ENCODE measurements at places on chromosomes 7 and 10.

DNA sequence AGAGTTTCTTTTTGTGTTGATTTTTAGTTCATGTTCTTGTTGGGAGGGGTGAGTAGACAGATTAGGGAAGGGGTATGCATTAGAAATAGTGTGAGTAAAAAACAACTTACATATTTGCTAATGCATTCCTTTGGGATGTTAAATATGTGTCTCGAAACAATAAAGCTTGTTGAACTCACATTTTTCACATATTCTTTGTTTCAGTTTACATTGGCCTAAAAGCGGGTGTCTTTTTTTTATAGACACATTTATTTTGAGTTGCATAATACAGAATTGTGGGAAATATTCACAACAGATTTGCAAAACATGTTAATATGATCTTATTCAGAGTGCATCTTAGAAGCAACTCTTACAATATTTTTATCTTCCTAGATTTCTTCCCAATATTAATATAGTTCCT is 337.5 kb upstream of the CNTNAP2 start:
- DNase-seq, result no peak

DNA sequence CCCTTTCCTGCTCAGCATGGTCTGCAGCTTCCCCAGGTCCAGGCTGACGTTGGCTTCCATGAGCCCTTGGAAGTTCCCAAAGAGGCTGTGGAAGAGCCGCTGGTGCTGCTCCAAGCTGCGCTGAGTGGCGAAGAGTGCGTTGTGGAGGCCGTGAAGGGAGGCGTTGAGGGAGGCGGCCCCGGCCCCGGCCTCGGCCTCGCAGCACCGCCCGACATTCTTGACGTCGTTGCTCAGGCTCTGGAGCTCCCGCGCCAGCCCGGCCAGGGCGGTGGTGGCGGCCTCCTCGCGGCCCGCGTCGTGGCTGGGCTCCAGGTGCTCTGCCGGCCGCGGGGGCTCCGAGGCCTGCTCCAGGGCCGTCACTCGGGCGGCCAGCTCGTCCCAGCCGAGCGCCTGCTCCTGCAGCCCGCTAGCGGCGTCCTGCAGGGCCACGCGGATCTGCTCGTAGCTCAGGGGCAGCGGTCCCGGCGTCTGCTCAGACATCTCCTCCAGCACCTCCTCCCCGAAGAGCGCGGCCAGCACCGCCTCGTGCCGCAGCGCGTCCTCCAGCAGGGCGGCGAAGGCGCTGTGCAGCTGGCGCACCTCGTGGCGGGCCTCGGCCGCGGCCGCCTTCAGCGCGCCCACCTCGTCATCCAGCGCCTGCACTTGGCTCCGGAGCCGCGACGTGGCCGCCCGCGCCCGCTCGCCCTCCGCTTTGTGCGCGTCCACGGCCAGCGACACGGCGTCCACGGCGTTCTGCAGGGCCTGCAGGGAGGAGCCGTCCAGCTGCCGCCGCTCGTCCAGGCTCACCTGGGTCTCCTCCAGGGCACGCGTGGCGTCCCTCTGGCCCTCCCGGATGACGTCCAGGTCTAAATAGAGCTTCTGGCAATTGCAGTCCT is 14.7 kb downstream of the MMRN2 start:
- DNase-seq, result no peak

DNA sequence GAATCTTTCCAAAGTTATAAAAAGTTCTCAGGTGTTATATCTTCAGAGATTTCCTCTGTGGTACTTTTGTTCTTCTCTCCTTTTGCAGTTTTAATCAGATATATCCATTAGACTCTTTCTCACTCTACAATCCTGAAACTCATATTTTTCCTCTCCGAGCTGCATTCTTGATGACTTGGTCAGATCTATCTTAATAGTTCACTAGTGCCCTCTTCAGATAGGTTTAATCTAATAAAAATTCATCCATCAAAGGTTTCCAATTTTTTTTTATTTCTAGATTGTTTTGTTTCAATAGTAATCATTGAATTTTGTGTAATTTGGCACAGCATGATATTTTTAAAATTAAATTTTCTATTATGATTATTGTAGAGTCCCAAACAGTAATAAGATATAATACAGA is 21.8 kb upstream of the DGKB start:
- no peak for DNase-seq

- peak; percentile 70 for DNase-seq
Observed at GRCh38 chr7:24979470-24979862, 512 bp downstream of the OSBPL3 start.

GRCh38 chr10:52436664-52437063 is 122.6 kb downstream of the DKK1 start:
- no peak for DNase-seq

DNA sequence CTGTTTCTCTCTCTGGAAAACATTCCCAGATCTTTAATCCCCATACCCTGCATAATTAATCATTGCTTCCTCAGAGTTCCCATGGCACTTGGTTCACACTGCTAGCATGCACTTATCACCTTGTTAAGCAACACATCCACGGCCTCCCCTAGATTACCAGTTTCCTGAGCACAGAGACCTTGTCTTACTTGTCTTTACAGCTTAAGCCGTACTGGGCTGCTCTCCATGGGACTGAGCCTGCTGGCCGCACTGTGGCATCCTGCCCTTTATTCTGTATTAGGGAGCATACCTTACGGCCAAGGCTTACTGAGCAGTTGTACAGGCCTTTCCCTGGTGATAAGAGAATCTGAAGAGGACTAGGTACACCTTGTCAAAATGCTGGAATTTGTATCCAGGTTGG is 190.2 kb downstream of the REEP3 start:
- DNase-seq, result no peak

GRCh38 chr7:51482976-51483375 is 166.4 kb upstream of the COBL start:
- no peak for DNase-seq

DNA sequence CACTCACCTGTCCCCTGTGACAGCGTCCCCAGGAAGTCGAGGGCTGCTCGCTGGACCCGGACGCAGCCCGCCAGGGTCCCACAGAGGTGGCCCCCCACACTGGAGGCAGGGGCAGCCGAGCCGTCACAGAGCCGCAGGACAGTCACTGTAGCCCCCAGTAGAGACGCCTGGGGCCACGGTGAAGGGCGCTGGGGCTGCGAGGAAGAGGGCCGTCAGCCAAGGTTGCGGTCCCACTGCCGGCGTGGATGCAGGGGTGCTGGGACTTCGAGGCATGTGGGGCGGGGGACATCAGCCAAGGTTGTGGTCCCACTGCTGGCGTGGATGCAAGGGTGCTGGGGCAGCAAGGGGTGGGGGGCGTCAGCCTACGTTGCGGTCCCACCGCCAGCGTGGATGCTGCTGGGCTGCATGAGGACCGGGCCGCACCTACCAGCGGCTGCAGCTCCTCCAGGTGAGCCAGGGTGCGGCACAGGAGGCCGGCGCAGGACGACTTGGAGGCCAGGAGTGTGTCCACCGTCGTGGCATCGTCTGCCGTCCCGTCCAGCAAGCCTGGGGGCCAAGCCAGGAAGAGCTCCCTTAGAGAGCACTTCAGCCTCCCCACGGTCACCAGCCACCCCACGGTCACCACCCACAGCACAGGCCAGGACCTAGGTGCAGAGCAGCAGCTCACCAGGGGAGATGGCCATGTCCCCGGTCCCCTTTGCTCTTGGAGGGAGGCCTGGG is 13.9 kb downstream of the BRAT1 start:
- no peak for DNase-seq

DNA sequence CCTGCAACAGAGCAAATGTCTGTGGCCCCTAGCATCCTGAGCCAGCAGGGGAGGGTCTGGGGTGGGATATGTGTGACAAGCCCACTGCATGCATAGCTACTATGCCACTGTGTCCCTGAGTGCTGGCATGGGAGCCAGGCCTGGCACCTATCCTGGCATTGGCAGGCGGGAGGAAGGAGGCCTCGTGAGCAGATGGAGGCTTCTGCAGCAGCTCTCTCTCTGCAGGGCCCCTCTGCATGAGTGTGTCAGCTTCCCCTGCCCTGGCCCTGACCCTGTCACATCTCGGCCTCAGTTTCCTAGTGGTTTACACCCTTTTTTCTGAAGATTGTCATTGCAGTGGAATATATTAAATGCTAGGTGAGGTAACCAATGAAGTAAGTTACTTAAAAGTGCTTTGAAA is 13.1 kb upstream of the IMPDH1 start:
- DNase-seq, result no peak

GRCh38 chr10:22630234-22631174 is 83.9 kb downstream of the PIP4K2A start:
- peak; percentile 44 for DNase-seq

DNA sequence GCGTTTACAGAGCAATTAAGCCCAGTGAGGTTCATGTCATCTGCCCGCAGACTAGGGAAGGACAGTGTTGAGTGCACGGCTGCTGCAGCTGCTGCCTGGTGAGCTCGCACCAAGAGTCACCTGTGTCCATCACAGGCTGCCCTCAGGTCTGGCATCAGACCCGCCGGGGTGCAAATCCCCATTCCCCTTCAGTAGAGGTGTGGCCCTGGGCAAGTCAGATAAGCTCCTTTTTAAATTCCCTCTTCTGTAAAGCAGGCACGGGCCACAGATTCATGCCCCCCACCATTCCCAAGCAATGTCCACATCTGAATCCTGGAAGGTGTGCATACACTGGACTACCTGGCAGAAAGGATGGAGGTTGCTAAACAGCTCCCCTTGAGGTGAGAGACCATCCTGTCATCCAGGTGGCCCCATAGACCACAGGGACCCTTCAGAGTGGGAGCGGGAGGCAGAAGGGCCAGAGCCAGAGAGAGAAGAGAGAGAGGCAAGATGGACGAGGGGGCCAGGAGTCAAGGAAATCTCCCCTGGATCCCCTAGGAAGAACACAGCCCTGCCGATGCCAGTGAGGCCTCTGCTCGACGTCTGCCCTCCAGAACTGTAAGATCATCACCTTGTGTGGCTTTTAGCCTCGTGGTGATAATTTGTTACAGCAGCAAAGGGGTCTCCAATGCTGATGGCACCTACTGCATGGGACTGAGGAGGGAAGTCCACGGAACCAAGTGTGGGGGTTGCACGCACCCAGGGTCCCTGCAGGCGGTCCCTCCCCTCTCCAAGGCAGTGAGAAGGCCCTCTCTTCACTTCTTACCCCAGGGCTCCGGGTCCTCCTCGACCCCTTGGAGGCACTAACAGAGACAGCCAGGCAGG is 168.8 kb downstream of the TCERG1L start:
- no peak for DNase-seq

- no peak for DNase-seq
Observed at GRCh38 chr10:108465871-108466641, 1301.5 kb upstream of the SORCS1 start.

GRCh38 chr7:47255441-47255840 is 326.5 kb downstream of the TNS3 start:
- DNase-seq, result no peak

- no peak for DNase-seq
Observed at GRCh38 chr7:32266932-32267475, 196.8 kb upstream of the PDE1C start.

DNA sequence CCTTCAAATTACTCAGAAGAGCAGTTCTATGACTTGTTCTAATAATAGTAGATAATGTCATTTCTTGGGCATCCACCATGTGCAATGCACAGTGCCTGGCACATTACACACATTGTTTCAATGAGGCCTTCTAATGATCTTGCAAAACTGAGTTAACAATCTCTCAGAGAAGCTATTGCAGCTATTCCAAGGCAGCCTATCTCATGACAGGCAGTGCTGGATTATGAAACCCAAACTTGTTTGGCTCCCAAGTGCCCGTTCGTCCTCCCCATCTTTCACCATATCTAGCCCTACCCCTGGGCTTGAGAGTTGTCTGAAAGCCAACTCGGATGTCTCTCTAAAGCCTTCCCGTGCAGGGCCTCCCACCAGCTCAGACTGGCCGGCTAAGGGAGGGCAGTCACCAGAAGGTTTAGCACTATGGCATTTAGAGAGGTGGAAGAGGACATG is 405.1 kb downstream of the PLXNA4 start:
- peak; percentile 65 for DNase-seq

DNA sequence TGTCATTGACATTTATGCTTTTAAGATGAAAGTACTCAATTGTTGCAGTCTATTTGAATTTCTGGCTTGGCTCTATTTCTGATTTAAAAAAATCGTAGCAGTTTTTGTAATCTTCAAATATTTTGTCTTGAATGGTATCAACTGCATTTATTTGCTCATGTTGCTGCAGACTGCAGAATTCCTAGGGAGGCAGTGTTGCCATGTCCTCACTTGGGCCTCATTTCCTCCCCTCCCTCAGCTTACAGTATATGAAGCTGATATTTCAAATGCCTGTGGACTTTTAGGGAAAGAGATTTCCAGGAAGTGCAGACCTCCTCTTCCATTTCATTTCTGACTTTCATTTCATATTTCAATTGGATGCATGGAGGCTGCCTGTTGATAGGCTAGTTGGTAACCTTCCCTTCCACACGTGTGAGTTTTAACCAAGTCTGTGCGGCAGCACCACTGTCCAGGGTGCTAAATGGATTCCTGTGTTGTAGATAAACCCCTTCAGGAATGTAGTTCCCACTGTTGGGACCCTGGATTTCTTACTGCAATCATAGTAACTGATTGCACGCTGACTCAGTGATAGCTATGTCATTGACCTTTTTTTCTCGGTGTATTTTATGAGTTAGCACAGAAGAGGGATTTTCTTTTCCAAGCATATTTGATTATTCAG is 17.5 kb downstream of the VPS50 start:
- DNase-seq, result peak; percentile 2

GRCh38 chr7:84202855-84203254 is 8.3 kb upstream of the SEMA3A start:
- no peak for DNase-seq

DNA sequence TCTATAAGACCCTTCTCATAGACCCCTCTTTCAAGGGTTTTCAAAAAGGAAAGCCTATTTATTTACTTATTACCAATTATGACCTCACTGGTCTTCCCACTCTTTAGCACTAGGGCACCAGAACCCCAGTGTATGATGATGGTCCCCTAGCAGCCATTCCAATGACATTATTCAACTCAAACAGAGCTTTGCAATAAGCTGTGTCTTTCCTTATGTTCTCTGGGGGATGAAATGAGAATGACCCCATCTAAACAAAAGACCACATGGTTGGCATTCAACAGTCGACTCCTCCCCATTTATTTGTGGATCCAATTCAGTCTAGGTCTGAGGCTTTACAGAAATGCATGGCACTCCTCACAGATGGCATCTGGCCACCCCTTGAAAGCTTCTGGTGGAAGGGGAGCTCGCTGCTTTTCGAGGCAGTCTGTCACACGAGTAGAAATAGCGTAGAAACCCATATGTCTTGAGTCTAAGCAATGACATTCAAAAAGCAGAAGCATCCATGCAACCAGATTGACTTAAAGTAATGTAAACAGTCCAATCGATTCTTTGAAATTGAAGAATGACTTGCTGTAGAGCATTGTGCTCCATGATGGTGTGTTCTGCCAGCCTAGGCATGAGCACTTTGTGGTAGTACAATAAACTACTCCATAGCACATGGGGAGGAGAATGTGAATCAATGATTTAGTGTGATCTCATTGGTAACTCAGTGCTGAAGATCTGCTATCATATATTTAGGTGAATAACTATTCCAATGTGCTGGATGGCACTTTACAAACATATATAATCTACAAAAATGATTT is 29.8 kb downstream of the NRP1 start:
- DNase-seq, result no peak

- no peak for DNase-seq
Observed at GRCh38 chr7:68166525-68166924, 1169.9 kb downstream of the TYW1 start.

All from trophoblast cell (in vitro differentiated cells and primary cell).